ENCODE measurements at places on chromosomes 4 and X. TPM values are rescaled to one million over a fixed set of nuclear protein-coding genes. Genes with fewer than 3 reads are reported as not detected.

DNA sequence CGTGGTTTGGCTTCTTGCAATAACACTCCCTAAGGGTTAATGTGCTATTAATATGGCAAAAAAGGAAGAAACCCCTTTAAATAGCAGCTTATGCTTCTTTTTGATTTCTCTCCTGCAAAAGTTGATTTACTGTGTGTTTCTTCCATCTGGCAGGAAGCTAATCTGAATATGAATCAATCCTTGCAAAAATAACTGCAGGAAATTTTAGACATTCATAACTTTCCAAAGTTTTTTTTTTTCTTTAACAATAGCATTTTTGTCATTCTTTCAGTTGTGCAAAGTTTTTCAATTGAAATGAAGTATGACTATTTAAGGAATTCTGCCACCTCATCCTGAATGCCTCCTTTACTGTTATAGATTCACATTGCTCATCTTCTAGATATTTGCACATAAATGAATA is 115.6 kb downstream of the SPANXA1 start:
- no peak for DNase-seq

- DNase-seq = peak; percentile 64
Measured at GRCh38 chrX:68832101-68832416, 3.2 kb downstream of the EFNB1 start.

DNA sequence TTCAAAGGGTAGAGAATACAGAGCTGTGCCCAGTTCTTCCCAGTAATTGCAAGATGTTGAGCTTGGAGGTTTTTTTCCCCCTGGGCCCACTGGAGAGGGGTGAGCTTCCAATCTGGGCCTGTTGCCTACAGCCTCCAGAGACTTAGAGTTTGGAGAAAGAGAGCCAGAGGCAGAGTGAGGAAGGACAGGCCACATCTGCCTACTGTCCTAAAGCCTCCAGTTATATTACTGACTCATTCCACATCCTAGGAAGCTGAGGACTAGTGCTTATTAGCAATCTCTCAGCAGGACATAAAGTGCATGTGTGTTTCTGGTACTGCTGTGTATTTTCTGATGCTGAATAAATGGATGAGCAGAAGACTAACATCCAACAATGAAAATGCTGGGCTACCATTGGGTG is 181.0 kb upstream of the MAMLD1 start:
- no peak for DNase-seq

- no peak for DNase-seq
Measured at GRCh38 chrX:16765594-16765993, 20.7 kb upstream of the TXLNG start.

DNA sequence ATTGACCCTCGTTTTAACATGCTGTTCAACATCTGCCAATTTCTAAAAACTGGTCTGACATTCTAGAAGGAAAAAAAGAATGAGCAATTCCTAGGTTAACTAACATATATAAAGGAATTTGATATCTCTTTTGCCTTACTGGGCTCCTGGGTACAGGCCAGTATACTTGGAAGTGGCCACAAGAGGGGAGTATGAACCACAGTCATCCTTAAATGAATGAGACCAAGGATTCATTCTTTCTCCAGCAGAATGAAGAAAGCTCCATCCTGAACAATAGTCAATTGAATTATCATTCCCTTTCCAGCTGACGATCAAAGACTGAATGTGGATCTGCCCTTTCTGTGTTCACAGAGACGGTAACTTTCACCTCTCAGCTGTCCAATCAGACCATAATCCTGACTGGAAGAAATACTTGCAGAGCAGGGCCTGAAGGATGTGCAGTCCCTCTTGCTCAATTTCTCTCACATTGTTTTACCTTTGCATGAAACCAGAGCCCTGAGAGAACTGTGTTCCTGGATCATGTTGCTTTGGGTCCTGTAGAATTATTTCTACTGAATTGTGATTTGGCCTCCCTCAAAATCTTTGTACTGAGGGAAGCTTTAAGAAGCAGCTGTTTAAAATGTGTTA is 14.8 kb upstream of the SPARCL1 start:
- no peak for DNase-seq

GRCh38 chrX:22234380-22234779 is 38.3 kb upstream of the CBLL2 start:
- no peak for DNase-seq

- DNase-seq = no peak
Measured at GRCh38 chr4:95409750-95410149, 139.0 kb downstream of the UNC5C start.

- no peak for DNase-seq
Measured at GRCh38 chrX:10414862-10415261, 205.5 kb downstream of the MID1 start.

DNA sequence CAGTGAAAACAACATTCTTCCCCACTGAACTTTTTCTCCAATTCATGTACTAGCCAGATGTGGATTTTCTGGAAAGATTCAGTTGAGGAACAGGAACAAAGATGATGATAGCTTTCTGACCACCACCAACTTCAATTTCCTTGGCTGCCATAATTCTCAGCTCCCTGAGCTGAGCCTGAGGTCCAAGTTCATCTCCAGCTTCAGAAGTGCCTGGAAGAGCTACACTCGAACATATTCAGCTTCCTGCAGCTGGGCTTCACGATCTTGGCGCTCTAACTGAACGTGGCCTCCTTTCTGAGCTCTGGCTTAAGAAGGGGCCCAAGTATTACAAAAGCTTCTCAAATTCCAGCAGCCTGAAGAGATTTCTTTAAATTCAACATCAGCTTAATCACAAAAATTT is 83.9 kb downstream of the QDPR start:
- DNase-seq = no peak

- DNase-seq = no peak
Measured at GRCh38 chrX:105117621-105118020, 102.9 kb downstream of the TEX13A start.

DNA sequence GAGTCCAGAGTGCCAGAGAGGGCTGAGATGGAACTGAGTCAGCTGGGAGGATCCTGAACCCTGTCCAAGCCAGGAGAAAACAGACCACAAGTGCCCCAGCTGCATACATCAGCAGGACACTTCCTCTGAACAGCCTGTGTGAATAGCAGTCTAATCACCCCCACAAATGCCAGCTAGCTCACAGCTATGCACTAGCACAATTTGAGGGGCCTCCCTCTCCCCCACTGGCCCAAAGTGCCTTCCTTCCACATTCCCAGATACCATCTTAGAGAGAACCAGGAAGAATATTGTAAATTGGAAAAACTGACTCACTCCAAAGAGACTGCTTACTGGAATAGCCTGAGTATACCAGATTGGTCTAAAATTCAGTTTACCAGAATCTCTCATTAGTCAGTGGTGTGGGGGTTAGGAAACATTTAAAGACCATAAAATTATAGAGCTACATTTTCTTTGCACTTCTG is 292.6 kb upstream of the KLF3 start:
- DNase-seq = peak; percentile 20

GRCh38 chr4:168881781-168882420 is 128.2 kb downstream of the CBR4 start:
- no peak for DNase-seq

DNA sequence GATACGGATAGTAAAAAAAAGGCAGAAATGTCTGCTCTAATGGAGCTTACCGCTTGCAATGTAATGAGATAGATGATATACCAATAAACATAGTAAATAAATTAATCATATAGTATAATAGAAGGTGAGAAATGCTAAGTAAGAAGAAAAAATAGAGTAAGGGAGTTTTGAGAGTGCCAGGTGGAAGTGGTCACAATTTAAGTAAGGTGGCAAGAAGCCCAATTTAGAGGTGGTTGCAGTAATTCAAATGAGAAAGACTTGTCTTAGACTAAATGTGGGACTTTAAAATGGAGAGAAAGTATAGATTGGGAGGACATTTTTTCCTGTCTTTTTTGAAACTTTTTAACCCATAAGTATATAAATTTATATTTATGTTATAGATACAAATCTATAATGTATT is 26.0 kb downstream of the TBC1D19 start:
- no peak for DNase-seq

DNA sequence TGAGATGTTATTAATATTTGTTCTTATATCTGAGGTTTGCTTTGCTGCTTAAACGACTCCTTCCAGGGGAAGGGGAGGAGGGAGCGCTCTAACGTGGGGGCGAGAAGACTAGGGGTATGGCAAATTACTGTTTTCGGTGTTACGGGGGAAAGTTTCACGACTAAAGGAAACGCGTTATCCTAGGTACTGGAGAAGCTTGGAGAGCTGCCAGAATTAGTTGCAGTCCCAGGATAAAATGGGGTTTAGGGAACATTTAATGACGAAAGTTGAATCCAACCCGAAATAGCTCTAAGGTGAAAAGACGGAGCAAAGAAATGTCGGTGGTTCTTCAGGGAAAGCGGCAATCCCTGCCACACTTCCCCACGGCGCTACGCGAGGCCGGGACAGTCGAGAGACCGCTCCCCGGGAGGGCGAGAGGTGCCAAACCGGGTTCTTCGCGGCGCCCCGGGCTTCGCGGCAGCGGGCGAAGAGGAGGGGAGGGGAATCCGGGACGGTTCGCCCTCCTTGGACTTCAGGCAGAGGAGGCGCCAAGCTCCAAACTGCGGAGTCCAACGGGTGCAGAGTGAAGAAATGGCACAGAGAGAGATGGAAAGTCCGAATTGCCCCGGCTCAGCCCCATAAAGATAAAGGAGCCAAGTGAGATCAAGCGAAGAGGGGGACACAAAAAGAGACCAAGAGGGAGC is 724 bp downstream of the THOC2 start:
- DNase-seq = peak; percentile 24

DNA sequence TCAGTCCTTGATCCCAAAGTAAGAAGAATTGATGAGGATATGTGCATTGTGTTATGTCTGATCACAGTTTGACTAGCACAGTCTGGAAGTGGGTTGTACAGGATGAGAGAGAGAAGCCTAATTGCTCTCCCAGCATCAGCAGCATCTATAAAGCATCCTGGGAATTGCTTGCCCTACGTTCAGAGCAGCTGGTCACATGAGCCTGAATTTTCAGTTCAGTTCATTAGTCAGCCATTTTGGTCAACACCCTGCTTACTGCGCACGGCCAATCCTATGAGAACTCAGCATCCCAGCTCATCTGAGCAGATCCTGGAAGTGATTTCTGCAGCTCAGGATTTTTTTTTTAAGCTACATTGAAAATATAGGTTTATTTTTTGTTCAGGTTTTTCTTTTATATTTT is at the start of gene RUFY3:
TSS of gene RUFY3 (plus strand) at position 218 of the 400 bp plus-strand sequence. CDS start 610 bp downstream, outside the sequence.
- no peak for DNase-seq

DNA sequence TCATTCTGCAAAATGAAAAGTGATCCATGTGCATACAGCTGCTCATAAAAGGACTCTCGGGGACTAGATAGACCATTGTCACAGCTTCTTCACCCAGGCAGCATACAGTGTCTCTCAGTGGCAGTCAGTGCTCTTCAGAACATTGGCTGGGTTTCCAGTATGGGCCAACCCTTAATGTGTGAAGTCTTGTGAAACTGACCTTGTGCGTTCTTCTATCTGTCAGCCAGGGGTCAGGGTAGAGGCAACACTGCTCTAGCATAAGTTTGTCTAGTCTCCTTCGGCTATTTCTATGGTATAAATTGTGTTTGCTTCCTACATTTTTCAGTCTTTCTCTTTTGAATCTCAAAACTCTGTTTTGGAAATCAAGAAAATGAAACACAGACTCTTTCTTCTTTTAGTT is 37.0 kb upstream of the SMIM31 start:
- DNase-seq = no peak

The RNF150 gene
- 38.4 TPM for total RNA-seq

The RAB40AL gene
- 0.35 TPM for total RNA-seq

The FAAH2 gene
- 0.41 TPM for total RNA-seq

The DMP1 gene
- not detected for total RNA-seq

The IL13RA2 gene
- 0.37 TPM for total RNA-seq

The ENAM gene
- 1.2 TPM for total RNA-seq

The CXCL1 gene
- total RNA-seq = 9.2 TPM
